ENCODE measurements at places on chromosomes 1 and 21. TPM values are rescaled to one million over a fixed set of nuclear protein-coding genes. Genes with fewer than 3 reads are reported as not detected.

The RNF186 gene
- not detected for total RNA-seq

- no peak for DNase-seq
These were observed 25.0 kb upstream of the CHRM3 start for GRCh38 chr1:239361403-239361802.

The CATSPERE gene
- total RNA-seq, result 1.4 TPM

- no peak for DNase-seq
These were observed 38.8 kb downstream of the ARID1A start for GRCh38 chr1:26734501-26735058.

GRCh38 chr1:27966402-27967105 is 6.8 kb downstream of the XKR8 start:
- DNase-seq, result no peak

The GPA33 gene
- total RNA-seq, result 21.6 TPM

The RNU1-3 gene
- total RNA-seq, result 3,866 TPM

DNA sequence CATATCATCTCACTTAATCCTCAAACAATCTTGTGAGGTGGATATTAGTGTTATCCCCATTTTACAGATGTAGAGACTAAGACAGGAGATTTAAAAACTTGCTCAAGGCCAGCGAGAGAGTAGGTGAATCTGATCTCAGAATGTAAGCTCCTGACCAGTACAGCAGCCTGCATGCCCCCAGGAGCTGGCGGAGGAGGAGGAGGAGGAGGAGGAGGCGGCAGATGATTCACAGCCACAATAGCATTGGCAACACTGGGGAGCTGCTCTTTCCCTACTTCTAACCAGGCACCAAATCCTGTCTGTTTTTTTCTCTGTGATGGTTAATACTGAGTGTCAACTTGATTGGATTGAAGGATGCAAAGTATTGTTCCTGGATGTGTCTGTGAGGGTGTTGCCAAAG is 243.2 kb downstream of the ATG4C start:
- DNase-seq, result no peak

The CADM3 gene
- not detected for total RNA-seq

GRCh38 chr1:155022927-155023236 is 10.7 kb downstream of the DCST2 start:
- no peak for DNase-seq

DNA sequence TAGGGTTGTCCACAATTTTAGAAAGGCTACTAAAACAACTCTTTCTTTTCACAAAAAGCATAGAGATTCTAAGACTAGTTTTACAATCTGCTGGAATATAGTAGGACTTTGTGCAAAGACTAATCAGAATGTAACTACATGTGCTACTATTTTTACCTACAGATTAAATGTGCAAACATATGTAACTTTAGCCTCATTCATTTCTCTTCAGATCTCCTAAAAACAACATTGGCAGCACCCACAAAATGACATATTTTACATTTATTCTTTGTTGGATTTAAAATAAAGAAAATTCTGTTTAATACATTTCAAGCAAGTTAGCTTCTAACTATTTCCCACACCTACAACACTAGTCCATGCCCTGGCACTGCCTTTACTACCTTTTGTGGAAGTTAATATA is 292.2 kb downstream of the AKT3 start:
- DNase-seq, result no peak

DNA sequence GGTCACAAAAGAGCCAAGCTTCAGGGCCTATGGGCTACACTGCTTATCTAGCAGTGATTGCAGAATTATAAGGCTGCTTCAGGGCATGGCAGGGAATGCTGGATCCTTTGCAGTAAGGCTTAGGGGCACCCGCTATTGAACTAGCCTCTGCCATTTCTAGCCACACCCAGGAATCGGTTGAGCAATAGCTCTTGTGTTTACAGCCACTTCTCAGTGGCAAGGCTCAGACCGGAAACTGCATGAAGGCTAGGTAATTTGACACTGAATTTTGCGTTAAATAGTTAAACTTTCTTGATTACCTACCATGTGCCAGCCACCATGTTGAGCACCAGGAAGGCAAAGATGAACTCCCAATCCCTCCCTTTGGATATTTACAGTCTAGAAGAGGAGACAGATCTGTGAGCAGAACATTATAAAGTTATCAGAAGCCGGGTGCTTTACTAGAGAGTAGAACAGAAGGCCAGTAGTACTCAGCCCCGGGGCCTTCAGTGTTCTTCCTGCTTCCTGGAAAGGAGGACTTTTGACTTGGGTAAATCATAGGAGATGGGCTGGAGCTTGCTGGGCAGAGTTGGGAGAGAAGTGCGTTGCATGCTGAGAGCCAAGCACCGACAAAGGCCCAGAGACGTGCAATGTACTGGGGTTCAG is 98.6 kb upstream of the LPGAT1 start:
- DNase-seq, result no peak

- DNase-seq, result no peak
These were observed 10.1 kb downstream of the PADI1 start for GRCh38 chr1:17214876-17215544.

The ADAMTS4 gene
- 1.4 TPM for total RNA-seq

The ADAM30 gene
- not detected for total RNA-seq

DNA sequence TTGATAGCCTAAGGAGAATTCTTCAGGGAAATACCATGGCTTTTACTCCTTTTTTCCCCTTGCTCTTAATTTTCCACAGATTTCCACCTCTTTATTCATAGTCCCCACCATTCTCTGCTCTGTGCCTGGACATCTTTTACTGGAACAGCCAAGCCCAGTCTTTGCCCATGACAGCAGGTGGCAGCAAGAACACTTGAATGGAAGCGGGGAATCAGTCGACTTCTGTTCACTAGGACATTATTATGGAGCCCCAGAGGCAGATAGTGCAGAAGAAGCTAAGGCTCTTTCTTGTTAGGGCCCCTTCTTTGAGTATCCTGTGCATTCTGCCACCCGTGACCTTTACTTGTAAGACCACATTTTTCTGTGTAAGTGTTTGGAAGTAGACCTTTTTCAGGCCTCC is 6.3 kb downstream of the OR14I1 start:
- no peak for DNase-seq

The RRP1B gene
- 39.9 TPM for total RNA-seq

The UAP1 gene
- total RNA-seq, result 22.7 TPM

DNA sequence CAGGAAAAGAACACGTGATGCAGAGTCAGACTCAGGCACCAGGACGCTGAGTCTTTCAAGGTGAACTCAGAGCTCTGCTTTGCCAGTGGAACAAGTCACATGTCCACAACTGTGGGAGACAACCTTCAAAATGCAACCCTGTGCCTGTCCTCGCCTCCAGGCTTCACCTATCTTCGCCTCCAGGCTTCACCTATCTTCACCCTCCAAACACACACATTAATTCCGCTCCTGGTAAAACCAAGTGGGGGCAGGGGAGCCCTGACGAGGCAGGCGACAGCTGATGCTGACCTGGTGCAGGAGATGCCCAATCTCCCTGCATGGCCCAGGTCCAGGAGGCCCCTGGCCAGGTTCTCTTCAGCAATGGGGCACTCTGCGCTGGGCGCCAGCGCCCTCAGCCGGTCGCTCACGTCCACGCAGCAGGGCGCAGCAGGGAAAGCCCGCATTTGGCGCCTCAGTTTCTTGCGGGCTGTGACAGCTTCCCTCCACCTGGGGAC is 28.0 kb upstream of the LSS start:
- DNase-seq, result no peak

DNA sequence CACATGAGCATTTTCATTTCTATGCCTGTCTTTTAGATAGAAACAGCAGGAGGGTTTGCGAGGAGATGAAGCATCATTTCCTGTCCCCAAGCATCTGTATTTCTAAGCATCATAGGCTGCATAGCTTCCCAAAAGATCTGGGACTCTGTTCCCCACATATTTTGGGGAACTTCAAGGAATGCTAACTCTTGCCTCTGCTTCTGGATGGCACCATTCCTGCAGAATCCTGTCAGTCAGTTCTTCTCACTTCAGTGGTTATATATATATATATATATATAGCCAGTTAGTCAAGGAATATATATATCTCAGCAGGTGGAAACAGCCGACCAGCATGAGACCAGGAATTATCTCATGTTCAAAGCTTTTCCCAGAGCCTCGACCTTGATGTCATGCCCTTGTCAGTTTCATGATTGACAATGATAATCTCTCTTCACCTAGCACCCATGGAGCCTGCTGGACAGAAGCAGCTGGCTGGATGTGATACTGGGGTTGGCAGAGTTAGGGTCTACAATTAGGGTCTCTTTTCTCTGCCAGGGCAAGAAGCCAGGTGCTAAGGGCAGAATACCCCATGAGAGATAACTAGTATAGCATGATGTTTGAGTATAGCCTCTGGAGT is 2.4 kb downstream of the PFKFB2 start:
- no peak for DNase-seq

- DNase-seq, result no peak
These were observed 102.3 kb downstream of the LACTBL1 start for GRCh38 chr1:22870201-22870871.

DNA sequence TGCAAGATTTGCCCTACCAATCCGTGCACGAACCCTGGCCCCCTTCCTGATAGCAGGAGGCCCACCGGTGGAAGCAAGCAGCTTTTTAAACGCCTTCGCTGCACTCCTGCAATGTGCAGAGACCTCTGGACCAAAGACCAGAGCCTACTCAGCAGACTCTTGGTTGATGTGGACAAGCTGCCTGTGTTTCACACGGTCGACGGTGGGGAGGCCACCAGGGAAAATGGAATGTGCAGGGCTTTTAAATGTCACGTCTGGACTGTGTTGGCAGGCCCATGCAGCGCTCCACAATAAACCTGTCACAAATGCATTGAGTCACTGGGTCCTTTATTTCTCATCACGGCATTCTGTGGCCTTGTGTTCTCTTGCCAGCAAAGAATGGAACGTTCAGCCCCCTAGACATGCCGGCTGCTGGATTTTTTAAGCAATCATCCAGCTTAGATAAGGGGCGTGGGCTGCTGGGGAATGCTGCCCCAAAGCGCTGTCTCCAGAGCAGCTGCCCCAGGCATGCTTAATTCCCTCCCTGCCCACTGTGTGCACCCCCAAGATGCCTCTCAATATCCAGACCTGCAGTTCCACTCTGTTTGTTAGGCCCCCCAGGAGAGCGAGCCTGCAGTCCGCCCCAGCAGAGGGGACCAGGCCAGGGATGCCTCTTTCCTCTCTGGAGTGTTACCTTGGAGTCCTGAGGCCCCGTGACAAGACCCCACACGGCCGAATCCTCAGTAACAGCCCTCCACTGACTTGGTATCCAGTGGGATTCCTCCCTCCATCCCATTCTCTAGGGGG is 71.3 kb downstream of the ATP5PO start:
- DNase-seq, result no peak

The IQGAP3 gene
- not detected for total RNA-seq

The SLC35E2B gene
- total RNA-seq, result 130 TPM

The CYP4Z1 gene
- total RNA-seq, result not detected

DNA sequence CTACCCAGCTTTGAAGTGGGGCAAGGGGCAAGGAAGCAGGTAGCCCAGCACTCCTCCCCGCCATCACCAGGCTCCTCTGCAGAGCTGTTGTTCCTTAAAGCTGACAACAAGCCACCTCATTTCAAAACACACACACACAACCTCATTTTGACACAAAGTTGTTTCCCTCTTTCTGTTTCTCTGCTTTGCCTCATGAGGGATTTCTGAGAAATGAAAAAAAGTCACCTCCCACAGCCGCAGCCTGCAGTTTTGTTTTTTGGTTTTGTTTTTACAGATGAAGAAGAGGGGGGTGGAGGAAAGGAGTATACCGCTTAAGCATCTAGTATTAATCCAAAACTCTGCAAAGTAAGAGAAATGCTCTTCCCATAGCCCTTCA is 12.1 kb downstream of the MCL1 start:
- DNase-seq, result peak; percentile 86

The IFNLR1 gene
- 4.5 TPM for total RNA-seq

GRCh38 chr1:199265319-199265718 is 626.5 kb downstream of the PTPRC start:
- no peak for DNase-seq

DNA sequence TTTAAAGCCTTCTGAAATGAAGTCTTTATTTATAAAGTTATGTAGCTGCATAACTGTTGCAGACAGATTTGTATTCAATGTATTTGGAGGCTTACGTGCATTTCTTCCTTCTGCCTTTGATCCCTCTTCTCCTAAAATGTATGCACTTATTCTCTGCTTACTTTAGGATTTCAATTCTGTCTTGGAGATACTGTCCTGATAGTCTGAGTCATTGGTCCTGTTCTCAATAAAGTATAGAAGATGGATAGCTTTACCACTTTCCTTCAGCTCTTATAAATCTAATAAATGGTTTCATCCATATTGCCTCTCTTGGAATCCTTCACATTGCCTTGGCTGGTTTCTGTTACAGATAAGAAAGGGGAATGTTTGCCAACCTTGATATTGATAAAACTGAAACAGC is 430.1 kb upstream of the CAMK1G start:
- DNase-seq, result no peak

- DNase-seq, result no peak
These were observed 1.9 kb upstream of the IL24 start for GRCh38 chr1:206895325-206895724.

- no peak for DNase-seq
These were observed 18.1 kb upstream of the SNX27 start for GRCh38 chr1:151593730-151594129.

The KIAA1614 gene
- 0.61 TPM for total RNA-seq

DNA sequence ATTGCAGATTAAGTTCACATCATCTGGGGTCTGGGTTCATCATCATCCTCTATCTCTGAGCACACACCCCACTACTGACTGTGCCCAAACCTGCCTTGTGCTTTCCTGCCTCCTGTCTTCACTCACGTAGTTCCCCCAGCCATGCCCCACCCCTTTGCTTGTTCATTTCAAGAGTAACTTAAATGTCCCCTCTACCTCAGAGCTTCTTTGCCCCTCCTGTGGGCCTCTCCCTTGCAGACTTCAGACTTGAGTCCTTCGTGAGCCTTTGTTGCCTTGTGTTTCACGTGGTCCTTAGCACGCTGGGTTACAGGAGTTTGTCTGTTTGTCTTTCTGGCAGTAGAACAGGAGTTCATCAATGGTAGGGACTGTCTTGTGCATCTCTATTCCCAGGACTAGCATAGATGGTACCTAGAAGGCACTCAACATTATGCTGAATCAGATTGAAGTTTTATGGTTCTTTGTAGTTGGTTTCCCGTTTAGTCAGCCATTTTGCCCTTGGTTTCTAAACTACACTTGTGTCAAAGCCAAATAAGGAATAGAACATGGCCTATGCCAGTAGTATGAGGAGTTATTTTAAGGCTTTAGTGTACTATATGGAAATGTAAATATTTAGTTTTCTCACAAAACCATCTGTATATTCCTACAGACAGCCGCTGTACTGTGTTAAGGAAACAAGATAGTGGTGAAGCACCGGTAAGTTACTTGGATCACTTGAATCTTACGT is 86.2 kb downstream of the TTC3 start:
- DNase-seq, result no peak

DNA sequence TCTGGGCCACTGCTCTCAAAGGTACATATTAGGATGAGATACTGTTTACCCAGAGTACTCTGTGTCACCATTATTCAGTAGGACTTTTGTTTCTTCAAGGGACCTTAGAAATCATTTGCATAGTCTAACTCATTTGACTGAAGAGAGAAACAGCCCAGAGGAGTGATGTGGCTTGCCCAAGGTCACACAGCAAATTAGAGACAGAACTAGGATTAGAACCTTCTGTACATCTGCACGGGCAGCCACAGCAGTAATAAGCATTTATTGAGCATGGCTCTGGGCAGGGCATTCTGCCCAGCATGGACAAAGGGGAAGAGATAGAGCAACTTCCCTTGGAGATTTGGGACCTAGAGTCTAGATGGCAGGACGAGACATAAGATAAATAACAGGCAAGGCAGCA is 5.7 kb upstream of the NHLH1 start:
- DNase-seq, result no peak

The DENND2D gene
- 284 TPM for total RNA-seq

- no peak for DNase-seq
These were observed 391.7 kb downstream of the KCTD3 start for GRCh38 chr1:215958841-215959240.

All from CD4-positive, alpha-beta memory T cell (primary cell).